ENCODE measurements at places on chromosomes 2 and 18.

GRCh38 chr2:24957976-24958375 is 13.8 kb downstream of the DNAJC27 start:
- no peak for DNase-seq

- DNase-seq: no peak
Observed at GRCh38 chr18:45061359-45061758, 380.7 kb downstream of the SETBP1 start.

- DNase-seq: no peak
Observed at GRCh38 chr2:239160226-239161143, 240.3 kb downstream of the HDAC4 start.

- no peak for DNase-seq
Observed at GRCh38 chr2:20451761-20452499, 5.1 kb downstream of the RHOB start.

DNA sequence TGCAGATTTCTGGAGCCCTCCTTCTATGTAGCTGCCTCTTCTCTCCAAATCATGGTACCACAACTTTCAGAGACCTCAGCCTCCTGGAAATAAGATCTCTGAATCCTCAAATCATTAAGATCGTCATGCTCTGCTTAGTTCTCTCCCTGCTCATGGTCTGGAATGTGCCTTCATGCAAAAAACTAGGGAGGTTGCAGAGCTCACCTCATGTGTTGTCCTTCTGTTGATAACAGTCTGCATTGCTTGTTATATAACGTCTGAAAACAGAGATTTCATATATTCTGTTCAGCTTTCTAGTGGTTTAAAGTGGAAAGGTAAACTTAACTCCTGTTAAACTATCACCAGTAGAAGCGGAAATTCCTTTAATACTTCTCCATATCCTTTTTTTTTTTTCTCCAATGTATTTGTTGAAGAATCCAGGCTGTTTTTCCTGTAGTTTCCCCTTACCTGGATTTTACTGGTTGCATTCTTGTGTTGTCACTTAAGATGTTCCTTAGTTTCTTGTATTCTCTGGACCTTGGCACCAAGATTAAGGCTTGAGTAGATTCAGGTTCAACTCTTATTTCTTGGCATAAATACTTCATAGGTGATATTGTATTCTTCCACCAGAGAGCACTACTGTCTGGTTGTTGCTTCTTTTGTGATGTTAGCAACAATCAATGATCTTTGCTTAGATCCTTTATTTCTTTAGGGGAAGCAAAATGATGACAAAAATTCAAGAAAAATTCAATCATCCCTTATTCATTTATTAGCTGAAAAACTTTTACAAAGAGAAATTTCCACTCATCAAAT is 211.3 kb downstream of the LOXHD1 start:
- no peak for DNase-seq

DNA sequence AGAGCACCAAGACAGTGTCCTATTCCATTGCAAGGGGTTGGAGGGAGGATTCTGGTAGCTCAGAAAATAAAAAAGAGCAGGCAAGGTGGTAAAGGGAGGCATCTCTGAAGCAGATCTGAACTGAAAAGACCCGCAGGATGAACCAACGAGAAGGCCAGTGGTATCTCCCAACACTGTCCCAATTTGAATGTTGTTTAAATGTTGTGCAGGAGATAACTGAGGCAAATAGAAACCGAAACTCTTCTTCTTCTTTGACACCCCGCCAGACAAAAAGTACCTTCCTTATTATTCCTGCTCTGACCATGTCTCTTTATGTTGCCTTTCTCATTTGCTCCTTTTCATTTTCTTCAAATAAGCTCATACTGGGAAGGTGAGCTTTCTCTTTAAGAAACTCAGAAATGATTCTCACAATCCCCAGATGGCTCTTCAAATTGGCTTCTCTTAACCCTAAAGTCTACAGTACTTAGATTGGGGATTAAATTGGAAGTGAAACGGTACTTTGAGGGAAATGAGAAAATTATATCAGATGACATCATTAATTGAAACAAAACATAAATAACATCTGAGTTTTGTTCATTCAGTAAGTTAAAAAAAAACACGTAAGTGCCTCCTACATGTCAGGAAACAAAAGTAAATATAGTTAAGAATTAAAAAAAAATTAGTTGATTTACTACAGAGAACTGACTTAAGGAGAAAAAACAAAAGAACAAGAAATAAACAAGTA is 143.6 kb downstream of the WDPCP start:
- no peak for DNase-seq

DNA sequence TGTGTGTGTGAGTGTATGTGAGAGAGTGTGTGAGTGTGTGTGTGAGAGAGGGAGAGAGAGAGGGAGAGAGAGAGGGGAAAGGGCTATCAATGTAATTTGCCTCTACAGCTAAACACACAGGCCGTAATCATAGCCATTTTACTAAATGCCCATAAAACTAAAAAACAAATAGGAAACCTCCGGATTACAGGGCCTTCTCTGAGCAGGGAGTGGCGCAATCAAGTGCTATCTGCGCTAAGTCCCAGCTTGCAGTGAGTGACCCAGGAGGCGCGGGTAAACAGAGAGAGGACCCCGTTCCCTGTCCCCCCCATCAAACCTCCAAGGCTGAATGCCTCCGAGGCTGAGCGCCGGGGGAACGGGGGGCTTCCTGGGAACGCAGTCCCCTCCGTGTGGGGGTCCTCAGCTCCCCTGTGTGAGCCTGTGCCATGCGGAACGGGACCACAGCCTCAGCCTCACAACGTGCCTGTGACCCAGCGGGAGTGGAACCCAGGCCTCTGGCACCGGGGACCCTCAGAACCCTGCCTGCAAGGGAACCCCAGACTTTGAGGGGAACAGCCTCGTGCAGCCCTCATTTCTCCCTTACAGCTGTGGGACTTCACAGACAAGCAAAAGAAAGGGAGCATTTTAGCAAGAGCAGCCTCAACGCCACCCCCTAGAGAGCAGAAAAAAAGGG is 54.7 kb upstream of the ID2 start:
- DNase-seq: peak; percentile 62

- DNase-seq: no peak
Observed at GRCh38 chr2:224042191-224042696, 3.2 kb upstream of the SERPINE2 start.

- DNase-seq: no peak
Observed at GRCh38 chr2:171529914-171530313, 7.6 kb downstream of the CYBRD1 start.

DNA sequence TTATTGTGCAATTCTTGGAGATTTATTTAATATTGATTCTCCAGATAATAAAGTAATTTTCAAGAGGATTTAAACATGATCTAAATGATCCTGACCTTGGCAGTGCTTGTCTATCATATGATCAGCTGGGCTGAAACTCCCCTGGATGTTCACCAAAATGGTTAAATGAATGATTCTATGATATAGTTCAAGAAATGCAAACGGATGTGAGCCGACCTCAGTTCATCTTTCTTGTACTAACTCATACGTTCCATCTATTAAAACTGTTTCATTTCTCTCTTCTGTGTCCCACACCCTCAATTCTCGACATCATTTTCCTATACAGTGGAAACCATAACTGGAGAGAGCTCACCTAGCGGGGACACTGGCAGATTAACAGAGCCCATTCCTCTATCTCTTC is 281.7 kb upstream of the CCDC68 start:
- no peak for DNase-seq

DNA sequence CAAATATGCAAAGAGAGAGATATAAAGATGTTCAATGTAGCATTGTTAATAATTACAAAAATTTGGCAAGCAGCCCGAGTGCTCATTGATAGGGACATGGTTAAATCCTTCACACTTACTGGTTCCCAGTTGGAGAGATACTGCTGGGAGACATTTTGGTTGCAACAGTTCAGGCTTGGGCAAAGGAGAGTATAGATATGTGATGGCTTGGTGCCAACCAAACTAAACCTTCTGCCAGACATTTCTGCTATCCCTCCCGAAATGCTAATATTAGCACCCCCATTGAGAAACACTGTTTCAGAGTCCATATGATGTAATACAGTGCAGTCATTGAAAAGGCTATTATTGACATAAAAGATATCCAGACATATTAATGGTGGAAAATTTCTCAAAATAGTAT is 11.5 kb downstream of the GEN1 start:
- DNase-seq: no peak

DNA sequence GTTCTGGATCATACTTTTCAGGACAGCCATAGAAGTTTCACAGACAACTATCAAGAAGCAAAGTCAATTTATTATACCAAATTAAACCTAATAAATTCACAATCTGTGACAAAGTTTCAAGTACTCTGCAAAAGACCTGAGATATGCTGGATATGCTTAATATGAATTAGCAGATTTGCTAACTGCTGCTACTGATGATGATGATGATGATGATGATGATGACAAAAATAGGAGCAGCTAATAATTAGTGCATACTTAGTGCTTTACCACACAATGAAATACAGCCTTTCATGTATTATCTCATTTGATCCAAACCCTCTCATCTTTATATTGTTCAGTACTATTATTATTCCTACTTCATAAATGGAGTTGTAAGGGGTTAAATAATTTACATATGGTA is 215.7 kb upstream of the CYP26B1 start:
- DNase-seq: no peak
